Mammary microvascular endothelial cell (primary cell): ENCODE measurements at places on chromosomes 16 and 17. TPM values are rescaled to one million over a fixed set of nuclear protein-coding genes. Genes with fewer than 3 reads are reported as not detected.

Gene IL32
- 824 and 885 TPM in 2 replicates for total RNA-seq

Gene OMG
- total RNA-seq: 1.3 and 2.0 TPM in 2 replicates

Gene RHBDF2
- total RNA-seq: 46.8 and 54.8 TPM in 2 replicates

Gene RHBDL1
- 0.07 and 0.69 TPM in 2 replicates for total RNA-seq

Gene PABPN1L
- total RNA-seq: not detected in 2 replicates

Gene GNG13
- not detected in 2 replicates for total RNA-seq

Gene MYH8
- total RNA-seq: not detected in 2 replicates

Gene LLGL2
- 3.9 and 5.2 TPM in 2 replicates for total RNA-seq

Gene MRPL10
- total RNA-seq: 46.8 and 49.3 TPM in 2 replicates

Gene HBQ1
- total RNA-seq: not detected in 2 replicates

Gene TRIM65
- 30.6 and 32.7 TPM in 2 replicates for total RNA-seq

Gene HP
- total RNA-seq: not detected in 2 replicates

Gene CRLF3
- 18.9 and 20.5 TPM in 2 replicates for total RNA-seq

Gene ACSM2A
- total RNA-seq: not detected in 2 replicates

Gene MT1M
- total RNA-seq: 4.3 and 13.9 TPM in 2 replicates

Gene ACACA
- total RNA-seq: 48.3 and 51.1 TPM in 2 replicates

Gene KCNJ2
- total RNA-seq: 2.9 and 3.5 TPM in 2 replicates

Gene LITAFD
- total RNA-seq: not detected in 2 replicates

Gene LRRC37A
- 0.54 and 1.1 TPM in 2 replicates for total RNA-seq

Gene AANAT
- total RNA-seq: not detected in 2 replicates

Gene AURKB
- total RNA-seq: 71.2 and 82.5 TPM in 2 replicates

Gene PLXDC1
- not detected in 2 replicates for total RNA-seq

Gene SAP30BP
- total RNA-seq: 71.9 and 72.0 TPM in 2 replicates

Gene TNS4
- 0.53 TPM in 1 of 2 replicates, not detected in the other for total RNA-seq

Gene ABCA6
- 1.9 and 2.3 TPM in 2 replicates for total RNA-seq

Gene GRB7
- 0.27 and 0.30 TPM in 2 replicates for total RNA-seq

Gene UTS2R
- not detected in 2 replicates for total RNA-seq

Gene SPAG7
- 80.1 and 81.1 TPM in 2 replicates for total RNA-seq

Gene SMG6
- total RNA-seq: 49.2 and 73.6 TPM in 2 replicates

Gene MYH1
- not detected in 2 replicates for total RNA-seq

Gene CSH1
- not detected in 2 replicates for total RNA-seq

Gene TEX14
- total RNA-seq: 0.27 TPM in 1 of 2 replicates, not detected in the other

Gene CMTM1
- total RNA-seq: 1.9 and 4.0 TPM in 2 replicates

Gene OR3A2
- not detected in 2 replicates for total RNA-seq

Gene CFAP97D1
- not detected in 2 replicates for total RNA-seq

Gene HID1
- 14.3 and 15.5 TPM in 2 replicates for total RNA-seq

Gene CLEC3A
- total RNA-seq: not detected in 2 replicates

Gene TNP2
- total RNA-seq: not detected in 2 replicates

Gene PRKCA
- 13.0 and 14.3 TPM in 2 replicates for total RNA-seq
